ENCODE measurements at places on chromosomes 2 and 18. TPM values are rescaled to one million over a fixed set of nuclear protein-coding genes. Genes with fewer than 3 reads are reported as not detected.

The NPPC gene
- total RNA-seq: 0.82 TPM

The CGREF1 gene
- total RNA-seq: 4.3 TPM

DNA sequence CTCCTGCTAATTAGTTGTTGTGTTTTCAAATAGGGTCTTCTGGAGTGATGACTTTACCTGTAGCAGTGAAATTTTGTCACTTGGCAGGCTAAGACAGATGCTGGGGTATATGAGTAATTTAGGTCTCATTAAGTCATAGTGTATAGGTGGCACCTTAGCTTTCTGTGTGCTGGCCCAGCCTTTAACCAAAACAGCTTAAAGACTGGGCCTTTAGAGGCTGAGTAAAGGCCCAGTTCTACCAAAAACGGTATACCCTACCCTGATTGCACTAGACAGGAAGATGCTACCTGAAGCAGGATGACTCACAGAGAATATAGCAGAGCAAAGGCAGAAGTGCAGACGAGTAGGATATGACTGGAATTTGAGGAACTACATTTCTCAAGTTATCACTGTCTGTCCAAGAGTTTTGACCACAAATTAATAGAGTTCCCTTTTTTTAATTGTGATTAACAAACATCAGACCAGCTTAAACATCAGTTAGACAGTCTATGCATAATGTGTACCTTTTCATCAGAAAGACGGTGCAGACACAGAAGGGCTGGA is 337.9 kb upstream of the SALL3 start:
- no peaks in the 10 kb centered on the region for H3K4me1 ChIP-seq
- no peaks in the 10 kb centered on the region for H3K27me3 ChIP-seq
- H3K36me3 ChIP-seq: no peaks in the 10 kb centered on the region
- DNase-seq: no peak
- no peak overlapping the region for H3K27ac ChIP-seq
- no peak overlapping the region for H3K4me3 ChIP-seq

DNA sequence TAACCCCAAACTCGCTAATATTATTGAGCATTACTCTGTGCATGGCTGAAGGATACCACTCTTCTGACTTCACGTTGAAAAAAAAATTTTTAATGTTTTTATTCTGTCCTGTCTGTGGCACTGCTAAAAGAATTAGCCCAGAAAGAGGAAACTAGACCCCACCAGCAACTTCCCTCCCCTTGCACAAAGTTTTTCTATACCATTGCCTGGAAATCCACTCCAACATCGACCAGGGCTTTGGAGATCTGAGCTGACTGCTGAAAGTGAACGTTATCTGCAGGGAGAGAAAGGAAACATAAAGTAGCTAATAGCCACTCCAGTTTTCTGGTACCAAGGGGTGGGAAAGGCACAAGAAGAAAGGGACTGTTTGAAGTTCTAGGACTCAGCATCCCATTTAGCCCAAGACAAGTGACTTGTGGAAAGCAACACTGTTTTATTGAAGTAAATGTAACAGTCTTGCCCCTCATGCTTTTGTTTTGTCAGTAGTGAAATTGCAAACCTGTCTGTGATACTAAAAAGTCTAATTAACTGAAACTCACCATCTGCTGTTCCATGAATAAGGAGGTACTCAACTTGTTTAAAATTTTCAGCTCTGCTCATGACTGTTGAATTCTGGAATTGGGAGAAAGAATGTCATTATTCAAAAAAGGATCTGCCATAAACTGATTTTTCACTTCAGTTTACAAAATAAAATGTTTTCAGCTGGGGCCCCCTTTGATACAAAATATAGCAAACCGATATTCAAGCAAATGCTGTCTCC is 79.1 kb downstream of the DPP4 start:
- no peaks in the 10 kb centered on the region for H3K36me3 ChIP-seq
- H3K4me1 ChIP-seq: no peaks in the 10 kb centered on the region
- H3K27me3 ChIP-seq: no peaks in the 10 kb centered on the region
- DNase-seq: no peak
- no peak overlapping the region for H3K4me3 ChIP-seq

GRCh38 chr2:137173463-137173862 is 408.1 kb downstream of the THSD7B start:
- H3K27ac ChIP-seq: no peak overlapping the region
- no peak overlapping the region for H3K4me3 ChIP-seq
- no peak for DNase-seq
- no peaks in the 10 kb centered on the region for H3K27me3 ChIP-seq

DNA sequence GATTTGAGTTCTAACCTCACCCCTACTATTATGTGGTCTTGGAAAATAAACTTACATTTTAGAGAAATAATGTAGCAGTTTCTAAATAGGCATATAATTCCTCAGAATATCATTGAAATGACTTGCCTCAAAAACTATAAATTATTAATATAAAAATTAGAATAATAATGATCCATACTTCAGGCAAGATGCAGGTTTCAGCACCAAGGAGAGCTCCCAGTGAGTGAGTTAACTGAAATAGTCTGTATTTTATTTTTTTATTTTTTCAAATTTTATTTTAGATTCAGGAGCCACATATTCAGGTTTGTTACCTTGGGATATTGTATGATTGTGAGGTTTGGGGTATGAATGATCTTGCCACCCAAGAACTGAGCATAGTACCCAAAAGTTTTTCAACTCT is 472.2 kb upstream of the DCC start:
- H3K4me1 ChIP-seq: no peaks in the 10 kb centered on the region
- H3K4me3 ChIP-seq: no peak overlapping the region
- no peaks in the 10 kb centered on the region for H3K27me3 ChIP-seq
- no peak overlapping the region for H3K27ac ChIP-seq
- DNase-seq: no peak

DNA sequence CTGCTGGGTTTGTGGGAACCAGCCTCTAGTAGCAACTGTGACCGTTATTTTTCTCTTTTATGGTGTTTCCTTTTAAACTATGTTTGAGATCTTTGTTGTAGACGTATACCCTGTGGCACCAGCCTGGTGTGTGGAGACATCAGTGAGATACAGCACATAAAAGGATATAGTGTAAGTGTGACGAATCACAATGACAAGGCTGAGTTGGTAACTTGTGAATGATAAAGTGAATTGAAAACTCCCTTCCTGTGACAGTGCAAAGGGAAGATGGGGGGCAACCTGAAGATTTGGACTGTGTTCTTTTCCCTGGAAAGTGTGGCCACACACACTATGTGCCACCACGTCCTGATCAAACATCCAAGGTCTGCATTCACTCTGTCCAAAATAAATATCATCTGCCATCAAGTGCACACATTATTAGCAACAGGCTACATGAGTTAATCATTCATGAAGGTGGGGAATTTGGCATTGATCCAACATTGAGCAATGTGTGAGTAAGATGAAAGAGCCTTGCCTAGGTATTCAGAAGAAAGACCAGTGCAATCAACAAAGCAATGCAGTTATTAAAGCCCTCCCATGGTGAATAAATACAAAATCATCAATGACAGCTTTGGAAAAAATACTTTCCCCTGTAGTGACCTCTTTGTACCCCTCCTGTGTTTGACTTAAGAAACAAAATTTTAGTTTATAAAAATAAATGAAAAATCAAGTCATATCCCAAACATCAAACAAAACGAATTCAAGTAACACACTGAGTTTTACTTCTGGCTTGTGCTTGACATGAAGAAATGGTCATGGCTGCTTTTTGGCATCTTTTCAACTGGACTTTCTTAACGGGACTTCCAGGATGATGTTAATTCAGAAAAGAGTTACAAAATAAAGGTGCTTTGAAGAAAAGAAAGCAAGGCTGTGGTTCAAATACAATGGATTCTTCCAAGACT is 1280.5 kb upstream of the ZEB2 start:
- H3K36me3 ChIP-seq: no peaks in the 10 kb centered on the region
- H3K27me3 ChIP-seq: no peaks in the 10 kb centered on the region
- H3K4me3 ChIP-seq: no peak overlapping the region
- DNase-seq: no peak
- no peaks in the 10 kb centered on the region for H3K4me1 ChIP-seq
- H3K27ac ChIP-seq: no peak overlapping the region

DNA sequence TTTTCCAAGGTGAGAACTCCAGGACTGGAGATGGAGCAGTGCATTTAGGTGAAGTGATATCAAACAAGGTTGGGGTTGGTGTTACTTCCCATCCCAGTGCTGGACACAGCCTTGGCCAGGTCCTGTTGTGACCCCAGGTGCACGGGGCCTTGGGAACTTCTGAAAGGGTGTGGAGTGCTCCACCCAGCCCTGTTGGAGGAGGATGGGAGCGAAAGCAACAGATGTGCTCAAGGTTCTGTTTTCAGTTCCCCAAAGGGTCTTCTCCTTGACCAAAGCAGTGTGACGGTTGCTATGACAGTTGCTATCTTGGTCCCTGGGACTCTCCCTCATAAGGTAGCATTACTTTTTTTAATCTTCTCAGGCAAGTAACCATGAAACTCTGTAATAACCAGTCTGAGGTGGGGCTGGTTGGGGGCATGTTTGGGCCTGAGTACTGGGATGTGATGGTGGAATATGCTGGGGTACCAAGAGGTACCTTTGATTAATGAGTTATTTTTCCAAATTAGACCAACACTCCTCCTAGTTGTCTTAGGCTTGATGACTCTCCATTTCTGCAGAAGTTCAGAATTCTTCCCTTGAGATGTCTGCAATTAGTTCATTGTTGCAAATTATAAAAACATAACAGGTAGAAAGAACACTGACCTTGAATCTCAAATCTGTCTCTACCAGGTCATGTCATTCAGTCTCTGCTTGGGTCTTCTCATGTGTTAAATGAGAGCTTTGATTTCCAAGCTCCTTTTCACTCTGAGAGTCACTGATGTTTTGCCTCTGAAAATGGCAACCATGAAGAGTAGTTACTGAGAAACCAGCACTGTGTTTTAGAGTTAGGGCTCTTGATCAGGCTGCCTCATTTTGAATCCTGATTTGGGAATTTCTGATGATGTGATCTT is 154.5 kb downstream of the RPIA start:
- no peaks in the 10 kb centered on the region for H3K27me3 ChIP-seq
- DNase-seq: no peak
- no peak overlapping the region for H3K4me3 ChIP-seq
- H3K36me3 ChIP-seq: no peaks in the 10 kb centered on the region
- H3K27ac ChIP-seq: no peak overlapping the region
